ENCODE measurements at places on chromosomes 16 and 17.

GRCh38 chr17:10041287-10041612 lies 136.2 kb upstream of the RCVRN start:
- no peak for DNase-seq

DNA sequence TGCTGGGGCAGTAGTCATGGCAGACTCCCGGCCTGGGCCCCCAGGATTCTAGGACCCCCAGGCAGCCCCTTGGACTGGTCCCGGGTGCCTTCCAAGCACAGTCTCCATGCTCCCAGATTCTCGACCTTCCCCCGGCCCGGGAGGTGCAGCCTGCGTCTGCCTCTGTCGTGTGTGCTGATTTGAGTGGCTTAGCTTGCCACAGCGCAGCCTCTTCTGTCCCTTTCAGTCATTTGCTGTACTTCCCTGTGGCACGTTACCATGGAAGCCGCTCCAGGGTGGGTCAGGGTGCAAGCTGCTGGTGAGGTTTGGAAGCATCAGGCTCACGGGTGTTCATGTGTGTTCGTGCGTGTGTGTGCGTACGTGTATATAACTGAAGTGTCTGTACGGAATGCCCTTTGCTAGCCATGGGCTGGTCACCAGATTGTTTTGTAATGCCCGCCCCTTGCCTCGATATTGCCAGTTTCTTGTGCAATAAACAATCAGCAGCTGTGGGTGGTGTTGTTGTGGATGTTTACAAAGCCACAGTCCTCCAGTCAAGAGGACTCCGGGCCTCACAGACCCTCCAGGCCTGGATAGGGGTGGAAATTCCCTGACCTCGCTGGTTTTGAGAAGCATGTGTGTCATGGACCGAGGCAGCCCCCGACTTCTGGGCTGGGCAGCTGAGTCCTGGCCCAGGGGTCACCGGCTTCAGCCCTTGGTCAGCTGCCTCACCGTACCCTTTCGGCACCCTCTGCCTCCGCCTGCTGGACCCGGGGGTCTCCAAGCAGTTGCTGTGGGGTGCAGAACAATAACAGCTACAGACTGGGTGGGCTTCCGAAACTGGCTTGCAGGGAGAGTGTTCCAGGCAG lies 9.7 kb upstream of the CLEC18A start:
- DNase-seq = no peak

DNA sequence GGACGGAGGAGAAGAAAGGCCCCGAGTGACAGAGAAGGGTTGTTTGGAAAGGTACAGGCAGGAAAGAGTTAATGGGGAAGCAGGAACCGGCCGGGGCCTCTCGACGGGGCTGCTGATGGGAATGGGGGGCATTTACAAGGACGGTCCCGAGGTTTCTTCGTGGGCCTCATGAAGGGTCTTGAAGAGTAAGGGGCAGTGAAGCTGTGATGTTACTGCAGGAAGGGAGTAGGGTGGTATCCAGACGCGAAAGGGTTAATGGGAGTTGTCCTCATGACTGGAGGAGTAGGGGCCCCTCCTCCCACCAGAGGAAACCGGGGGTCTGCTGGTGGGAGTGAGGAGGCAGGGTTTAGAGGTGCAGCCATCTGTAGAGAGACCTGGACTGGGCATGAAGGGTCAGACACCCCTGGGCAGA lies 481 bp downstream of the PDK2 start:
- DNase-seq = no peak

DNA sequence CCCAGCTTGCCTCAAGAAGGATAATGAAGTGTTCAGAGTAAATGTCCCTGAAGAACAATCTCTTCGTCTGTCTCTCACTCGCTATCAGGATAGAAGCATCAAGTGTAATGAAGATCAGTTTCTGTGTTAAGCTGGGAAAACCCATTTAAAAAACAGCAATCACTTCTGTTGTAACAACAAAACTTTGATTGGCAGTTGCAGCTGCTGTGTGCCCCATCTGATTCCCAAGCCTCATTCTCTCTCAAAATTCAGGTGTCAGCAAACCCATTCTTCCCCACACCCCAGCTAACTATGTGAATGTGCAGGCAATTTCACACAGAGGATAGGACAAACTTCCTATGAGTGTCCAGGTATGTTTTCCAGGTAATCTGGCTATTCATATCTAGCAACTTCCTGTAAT lies 2.4 kb upstream of the HNF1B start:
- DNase-seq = no peak

GRCh38 chr17:54256401-54256929 lies 433.7 kb downstream of the KIF2B start:
- DNase-seq = no peak

DNA sequence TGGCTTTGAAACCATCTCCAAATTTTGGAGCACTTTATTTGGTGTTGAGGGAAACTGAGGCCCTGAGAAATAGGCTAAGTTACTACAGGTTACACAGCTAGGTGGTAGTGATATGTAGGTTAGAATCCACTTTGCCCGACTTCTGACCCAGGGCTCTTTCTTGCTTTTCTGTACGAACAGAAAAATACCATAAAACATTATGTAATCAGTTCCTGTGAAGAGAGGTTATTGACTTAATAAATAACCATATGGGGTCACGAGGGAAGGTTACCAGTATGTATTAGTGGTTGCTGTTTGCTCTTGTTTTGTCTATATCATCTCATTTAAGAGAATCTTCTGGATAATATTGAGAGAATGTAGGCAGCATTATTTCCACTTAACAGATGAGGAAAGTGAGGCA lies 172.2 kb upstream of the MAF start:
- DNase-seq = no peak

DNA sequence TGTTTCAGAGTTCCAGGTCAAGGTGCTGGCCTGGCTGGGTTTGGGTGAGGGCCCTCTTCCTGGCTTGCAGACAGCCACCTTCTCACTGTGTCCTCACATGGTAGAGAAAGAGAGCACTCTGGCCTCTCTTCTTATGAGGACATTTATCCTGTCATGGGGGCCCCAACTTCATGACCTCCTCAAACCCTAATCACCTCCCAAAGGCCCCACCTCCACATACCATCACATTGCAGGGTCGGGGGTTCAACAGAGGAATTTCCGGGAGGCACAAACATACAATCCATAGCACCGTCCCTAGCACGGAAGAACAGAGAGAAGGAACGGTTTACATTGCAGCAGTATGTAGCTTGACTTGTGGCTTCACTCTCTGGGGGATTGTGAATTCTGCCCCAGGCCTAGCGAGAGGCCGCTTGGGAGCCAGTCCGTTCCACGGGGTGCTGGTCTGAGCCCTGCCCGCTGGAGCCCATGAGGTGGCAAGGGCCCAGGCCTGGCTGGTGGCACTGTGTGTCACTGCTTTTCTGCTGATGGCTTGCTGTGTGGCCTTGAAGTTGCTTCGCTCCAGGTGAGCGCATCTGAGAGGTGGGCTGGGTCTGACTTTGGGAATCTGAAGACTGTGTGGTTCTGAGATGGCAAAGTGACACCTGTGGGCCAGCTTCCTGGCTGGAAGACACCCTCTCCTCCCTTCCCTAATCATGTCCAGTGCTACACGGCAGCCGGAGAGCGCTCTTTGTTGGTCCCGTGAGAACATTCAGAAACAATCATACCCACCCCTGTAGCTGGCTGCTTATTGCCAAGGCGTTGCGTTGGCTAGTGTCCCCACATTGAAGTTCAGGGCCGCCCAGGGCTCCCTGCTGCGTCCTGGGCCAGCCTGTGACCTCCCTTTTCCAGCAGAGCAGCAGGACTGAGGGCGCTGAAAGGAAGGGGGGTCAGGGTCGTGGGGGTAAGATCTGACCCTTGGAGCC lies 98.3 kb downstream of the CMIP start:
- DNase-seq = no peak

GRCh38 chr17:37358098-37358829 lies 17.5 kb upstream of the C17orf78 start:
- peak; percentile 50 for DNase-seq

GRCh38 chr17:41498276-41498675 lies 7.1 kb downstream of the KRT13 start:
- DNase-seq = no peak

DNA sequence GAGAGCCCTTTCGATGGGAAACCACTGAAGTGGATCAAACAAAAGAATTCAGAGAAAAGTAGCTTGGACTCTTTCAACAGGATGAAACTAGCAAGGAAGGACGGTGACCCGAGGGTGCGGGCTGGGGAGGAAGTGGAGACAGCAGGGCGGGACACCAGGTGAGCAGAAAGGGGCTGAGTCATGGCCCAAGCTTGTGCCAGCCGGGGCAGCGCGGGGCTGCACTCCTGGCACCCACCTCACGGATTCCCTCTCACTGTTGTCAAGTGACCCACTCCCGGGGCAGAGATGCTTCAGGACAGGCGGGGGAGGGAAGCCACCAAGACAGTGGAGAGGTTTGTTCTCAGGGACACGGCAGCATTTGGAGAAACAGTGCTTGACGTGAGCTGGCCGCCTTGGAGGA lies 10.7 kb upstream of the RNF222 start:
- no peak for DNase-seq

- DNase-seq = no peak
Measured at GRCh38 chr17:17564896-17565295, 26.6 kb downstream of the PEMT start.

DNA sequence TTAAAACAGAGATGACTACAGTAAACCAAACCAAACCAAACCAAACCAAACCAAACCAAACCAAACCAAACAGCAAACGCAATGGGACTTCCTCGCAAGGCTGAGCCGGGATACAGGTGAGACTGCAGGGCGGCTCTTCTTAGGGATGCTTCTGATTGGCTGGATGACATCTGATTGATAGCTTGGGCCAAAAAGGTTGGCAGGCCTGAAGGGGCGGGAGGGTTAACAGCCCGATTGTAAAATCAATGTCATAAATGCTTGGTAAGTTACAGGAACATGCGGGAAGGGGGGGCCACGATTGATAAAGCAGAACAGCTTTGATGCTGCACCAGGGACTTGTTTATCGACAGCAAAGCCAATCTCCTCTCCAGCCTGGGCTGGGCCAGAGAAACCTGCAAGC lies 86.1 kb downstream of the ZFHX3 start:
- no peak for DNase-seq

DNA sequence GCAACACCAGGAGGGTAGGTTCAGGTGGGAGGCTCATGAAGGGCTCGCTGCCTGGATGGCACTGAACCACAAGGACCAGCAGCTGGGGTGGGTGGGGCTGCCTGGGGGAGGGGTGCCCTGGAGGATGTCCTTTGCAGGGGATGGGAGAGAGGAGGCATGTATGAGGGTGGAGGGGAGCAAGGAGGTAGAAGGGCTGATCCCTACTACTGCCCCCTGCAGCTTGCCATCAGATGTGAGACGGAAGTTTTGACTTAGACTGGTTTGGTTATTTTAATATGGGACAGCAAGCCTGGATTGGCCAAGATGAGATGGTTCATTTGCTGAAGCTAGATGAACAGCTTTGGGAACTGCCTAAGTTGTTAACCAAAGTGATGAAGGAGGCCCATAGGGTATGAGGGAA lies 115.9 kb downstream of the SEC14L1 start:
- DNase-seq = no peak

DNA sequence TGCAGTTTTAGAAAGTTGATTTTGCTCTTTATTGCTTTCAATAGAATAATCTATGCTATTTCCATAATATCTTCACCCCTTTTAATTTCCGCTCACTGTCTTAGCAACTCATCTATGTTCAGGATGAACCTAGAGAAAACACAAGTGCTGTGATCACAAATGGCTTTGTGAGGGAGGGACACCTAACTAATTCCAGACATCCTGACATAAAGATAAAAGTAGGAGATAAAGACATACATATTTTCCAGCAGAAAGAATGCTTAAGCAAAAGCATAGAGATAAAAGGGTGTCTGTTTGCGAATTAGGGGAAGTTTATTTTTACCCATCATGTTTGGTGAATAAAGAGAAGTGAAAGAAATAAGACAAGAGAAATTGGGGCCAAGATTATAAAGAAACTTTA lies 254.2 kb downstream of the KCNJ2 start:
- DNase-seq = no peak

DNA sequence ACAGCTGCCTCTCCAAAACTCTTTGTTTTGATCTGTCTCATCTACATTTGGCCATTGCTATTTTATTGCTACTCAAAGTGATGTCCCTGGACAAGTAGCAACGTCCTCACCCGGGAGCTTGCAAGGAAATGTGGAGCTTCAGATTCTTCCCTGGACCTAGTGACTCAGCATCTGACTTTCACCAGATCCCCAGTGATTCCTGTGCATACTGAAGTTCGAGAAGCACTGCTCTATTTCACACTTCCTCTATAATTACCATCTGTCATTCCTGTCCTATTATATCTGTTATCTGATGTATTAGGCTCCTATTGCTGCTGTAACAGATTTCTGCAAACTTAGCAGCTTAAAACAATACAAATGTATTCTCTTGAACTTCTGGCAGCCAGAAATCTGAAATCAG lies 28.5 kb upstream of the VAT1L start:
- no peak for DNase-seq

- DNase-seq = peak; percentile 37
Measured at GRCh38 chr16:68367030-68367429, 56.2 kb downstream of the PRMT7 start.

- DNase-seq = no peak
Measured at GRCh38 chr17:51228161-51228560, 31.7 kb downstream of the MBTD1 start.

DNA sequence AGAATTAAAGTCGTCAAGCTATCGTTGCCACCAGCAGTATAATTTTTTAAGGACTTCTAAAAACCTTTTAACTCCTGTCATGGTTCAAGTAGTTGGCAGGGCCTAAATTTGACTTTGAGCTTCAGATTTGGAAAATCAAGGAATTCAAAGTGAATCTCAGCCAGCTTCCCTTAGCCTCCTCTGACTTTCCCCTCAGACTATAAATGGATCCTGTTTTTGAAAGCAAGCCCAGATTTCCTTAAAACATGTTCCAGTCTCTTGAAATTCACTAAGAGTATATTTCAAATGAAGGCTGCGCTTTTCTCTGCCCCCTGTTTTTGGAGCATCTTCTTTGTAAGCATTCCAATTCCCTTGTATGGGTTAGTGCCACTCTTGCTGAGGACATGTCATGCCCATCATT lies 101.8 kb upstream of the CDH8 start:
- DNase-seq = no peak

- DNase-seq = no peak
Measured at GRCh38 chr16:15783985-15784384, 72.8 kb downstream of the MYH11 start.

- DNase-seq = no peak
Measured at GRCh38 chr17:80386341-80386740, 28.6 kb upstream of the ENDOV start.

GRCh38 chr17:42819939-42820535 lies 4.0 kb downstream of the BECN1 start:
- DNase-seq = peak; percentile 76

GRCh38 chr16:54201200-54201599 lies 85.4 kb downstream of the IRX3 start:
- DNase-seq = no peak

DNA sequence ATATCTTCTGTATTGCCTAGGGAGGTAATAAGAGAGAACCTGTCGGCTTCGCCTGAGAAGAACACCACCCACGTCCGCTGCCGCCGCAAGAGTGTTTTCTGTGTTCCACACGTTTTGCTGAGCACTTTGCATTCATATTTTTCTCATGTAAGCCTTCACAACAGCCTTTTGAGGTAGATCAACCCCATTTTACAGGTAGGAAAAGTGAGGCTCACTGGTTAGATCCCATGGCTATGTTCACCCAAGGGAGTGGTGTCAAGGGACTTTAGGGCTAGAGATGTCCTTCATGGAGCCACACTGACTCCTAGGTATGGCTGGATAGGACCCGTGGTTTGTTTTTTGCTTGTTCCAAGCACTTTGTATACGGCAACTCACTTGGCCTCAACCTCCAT lies 87.0 kb upstream of the LGALS9 start:
- no peak for DNase-seq
